ENCODE measurements at places on chromosomes 3 and 15. TPM values are rescaled to one million over a fixed set of nuclear protein-coding genes. Genes with fewer than 3 reads are reported as not detected.

DNA sequence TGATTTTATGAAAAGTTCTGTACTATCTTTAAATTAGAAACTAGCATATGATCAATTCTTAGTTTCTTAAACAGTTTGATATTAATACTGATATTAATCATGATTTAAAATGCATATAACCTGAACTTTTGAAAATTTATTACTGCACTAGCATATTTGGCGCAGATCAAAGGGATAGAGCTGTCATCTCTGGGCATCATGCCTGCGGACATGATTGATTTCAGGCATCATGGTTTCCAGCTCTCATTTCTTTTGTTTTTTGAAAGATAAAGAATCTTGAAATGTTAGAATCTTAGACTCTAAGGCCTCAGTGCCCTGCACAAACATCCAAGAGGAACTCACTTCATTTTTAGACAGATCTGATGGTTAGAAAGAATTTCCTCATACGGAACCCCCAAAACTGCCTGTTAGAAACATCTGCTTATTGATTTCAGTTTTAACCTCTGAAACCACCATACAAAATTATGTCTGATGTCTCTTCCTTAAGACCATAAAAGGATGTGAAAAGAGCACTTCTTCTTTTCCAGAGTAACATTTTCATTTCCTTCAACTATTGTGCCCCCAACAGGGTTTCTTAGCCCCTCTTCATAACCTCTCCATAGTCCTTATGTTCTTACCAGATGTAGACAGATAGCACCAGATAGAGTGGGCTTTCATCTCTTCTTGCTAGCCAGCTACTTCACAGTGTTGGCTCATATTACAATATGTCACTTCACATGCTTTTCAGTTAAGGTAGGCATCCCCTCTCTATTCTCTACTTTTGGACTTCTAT lies 110.8 kb downstream of the BBX start:
- no peak for DNase-seq

DNA sequence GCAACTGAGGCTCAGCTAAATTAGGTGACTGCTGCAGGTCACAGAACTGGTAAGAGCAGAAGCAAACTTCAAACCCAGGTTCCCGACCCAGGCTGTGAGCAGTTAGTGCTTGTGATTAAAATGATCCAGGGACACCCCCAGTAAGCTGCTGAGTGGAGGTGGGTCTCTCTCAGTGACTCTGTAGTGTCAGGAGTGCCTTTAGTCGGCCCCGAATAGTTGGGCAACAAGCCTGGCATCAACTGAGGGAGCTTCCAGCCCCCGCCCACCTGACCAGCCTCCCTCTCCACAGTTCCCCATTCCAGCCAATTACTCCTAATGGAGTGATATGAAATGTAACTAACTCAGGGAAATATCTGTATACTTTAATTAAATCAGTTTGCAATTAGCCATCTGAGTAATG lies 168.0 kb upstream of the SMAD3 start:
- no peak for DNase-seq

GRCh38 chr3:74614107-74614967 lies at the start of gene CNTN3:
Gene CNTN3 (minus strand): TSS chr3:74614659. CDS start chr3:74521112, 93,547 bp downstream.
- DNase-seq: no peak

GRCh38 chr3:70889162-70890019 lies 577.0 kb upstream of the MDFIC2 start:
- no peak for DNase-seq

DNA sequence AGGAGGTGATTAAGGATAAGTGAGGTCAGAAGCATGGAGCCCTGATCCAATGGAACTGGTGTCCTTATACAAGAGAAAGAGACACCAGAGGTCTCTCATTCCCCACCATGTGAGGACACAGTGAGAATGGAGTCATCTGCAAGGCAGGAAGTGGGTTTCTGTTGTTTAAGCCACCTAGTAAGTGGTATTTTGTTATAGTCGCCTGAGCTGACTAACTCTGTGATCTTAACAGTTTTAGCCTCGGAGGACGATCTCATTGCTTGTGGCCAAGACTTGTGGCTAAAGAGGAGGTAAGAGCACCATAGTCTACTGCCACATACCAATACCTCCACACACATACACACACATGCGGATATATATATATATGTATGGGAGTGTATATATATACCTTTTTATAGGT lies 73.8 kb downstream of the MCTP2 start:
- DNase-seq: no peak

GRCh38 chr3:64763980-64764379 lies 76.2 kb upstream of the ADAMTS9 start:
- DNase-seq: peak; percentile 18

- no peak for DNase-seq
Measured at GRCh38 chr3:46194868-46195553, 13.1 kb downstream of the CCR1 start.

DNA sequence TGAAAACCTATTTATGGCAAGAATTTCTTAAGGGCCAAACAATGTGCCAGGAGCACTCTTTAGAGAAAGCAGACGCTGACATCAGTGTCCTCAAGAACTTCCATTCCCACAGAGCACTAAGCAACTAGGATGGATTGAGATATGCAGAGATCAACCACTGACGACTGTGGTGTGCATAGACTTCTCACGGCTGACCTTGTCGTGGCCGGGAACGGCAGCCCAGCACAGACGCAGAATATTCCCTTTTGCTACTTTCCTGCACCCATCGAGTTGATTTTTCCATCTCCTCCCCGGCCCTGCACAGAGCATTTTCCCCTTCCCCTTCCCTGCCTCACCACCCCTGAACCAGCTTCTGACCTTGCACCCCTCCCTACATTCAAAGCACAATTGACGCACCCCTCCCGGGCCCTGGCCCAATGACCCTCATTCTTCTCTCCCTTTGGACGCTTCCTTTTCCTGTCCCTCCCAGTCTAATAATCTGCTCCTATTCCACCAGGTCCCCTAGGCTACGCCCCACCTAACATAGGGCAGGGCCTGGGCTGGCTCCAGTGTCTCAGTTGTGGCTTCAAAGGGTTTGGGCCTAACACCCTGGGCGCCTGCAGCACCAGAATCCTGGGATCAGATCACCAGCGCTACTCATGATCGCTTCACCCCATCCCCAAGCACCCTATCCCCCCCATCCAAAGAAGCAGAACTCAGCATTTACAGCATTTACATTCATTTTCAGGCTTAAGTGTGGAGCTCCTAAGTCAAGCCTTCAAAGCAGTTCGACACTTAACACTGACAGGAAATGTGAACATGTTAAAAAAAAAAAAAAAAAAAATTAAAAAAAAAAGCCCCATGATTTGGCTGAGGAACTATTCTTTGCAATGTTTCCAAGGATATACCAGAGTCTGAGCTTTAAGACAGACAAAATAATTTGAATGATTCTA lies 151.2 kb downstream of the FOXP1 start:
- peak; percentile 36 for DNase-seq

GRCh38 chr3:27278383-27279055 lies 90.7 kb downstream of the NEK10 start:
- no peak for DNase-seq

Gene TTC21A
- 1.5 TPM for total RNA-seq

DNA sequence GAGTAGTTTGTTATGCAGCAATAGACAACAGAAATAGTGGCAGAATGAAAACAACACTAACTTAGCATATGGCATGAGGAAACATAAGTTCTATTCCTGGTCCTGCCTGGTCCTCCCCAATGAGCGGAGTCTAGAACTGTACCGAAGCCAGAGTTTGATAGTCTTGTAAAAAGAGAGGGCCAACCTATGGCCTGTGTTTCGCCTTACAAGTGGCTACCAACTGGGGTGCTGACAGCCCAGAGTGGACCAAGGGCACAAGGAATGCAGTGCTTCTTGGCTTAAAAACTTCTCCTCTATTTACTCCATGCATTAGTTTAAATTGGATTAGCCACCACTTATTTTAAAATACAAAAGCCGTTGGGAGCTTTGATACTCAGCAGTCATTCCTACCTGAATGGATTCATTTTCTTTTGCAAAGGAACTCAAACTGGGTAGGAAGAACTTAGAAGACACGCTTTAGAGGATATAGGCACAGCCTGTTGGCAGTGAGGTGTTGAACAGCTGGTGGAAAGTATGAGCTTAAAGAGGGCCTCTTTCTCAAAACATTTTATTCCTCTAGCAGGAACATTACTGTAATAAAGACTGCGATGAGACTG lies 302.9 kb downstream of the PLCL2 start:
- no peak for DNase-seq

DNA sequence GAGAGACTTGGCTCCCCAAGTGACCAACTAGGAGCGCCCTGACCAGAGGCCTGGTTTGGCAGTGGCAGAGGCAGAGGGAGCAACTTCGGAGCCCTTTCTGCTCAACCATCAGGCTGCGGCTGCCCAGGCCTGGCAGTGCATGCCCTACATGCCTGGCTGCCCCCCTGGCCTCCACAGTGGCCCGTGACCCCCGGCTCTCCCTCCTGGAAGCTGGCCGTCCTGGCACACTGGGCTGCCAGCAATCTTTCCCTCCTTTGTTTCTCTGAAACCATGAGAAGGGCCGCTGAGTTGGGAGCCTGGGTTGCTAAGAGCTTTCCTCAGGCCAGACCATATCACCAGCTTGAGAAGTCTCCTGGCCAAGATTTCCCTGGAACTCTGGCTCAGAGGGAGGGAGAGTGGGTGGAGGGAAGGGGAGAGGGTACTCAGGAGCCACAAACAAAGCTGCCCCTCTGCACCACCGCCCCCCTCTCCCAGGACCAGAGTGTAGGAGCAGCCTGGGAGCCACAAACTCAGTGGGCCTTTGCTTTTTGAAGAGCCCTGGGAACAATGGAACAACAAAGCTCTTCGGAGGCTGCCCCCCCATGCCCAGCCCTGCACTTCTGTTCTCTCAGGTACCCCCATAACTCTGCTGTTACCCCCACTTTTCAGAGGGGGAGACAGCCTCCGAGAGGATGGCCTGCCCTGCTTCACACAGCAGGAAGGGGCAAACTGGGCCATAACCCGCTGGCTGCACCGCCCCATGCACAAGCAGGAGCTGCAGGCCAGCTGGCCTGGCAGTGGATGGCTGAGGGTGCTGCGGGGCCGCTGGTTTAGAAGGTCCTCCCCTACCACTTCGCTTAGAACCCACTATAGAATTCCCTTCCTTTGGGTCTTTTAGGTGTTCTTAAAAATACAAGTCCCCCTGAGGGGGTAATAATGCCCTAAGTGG lies 11.3 kb downstream of the CORO2B start:
- no peak for DNase-seq

- DNase-seq: no peak
Measured at GRCh38 chr3:53089511-53089910, 40.7 kb downstream of the RFT1 start.

Gene RHCG
- not detected for total RNA-seq

GRCh38 chr3:4980229-4981203 lies 1.3 kb downstream of the BHLHE40 start:
- DNase-seq: peak; percentile 94

- no peak for DNase-seq
Measured at GRCh38 chr3:110773413-110773954, 298.1 kb upstream of the NECTIN3 start.

DNA sequence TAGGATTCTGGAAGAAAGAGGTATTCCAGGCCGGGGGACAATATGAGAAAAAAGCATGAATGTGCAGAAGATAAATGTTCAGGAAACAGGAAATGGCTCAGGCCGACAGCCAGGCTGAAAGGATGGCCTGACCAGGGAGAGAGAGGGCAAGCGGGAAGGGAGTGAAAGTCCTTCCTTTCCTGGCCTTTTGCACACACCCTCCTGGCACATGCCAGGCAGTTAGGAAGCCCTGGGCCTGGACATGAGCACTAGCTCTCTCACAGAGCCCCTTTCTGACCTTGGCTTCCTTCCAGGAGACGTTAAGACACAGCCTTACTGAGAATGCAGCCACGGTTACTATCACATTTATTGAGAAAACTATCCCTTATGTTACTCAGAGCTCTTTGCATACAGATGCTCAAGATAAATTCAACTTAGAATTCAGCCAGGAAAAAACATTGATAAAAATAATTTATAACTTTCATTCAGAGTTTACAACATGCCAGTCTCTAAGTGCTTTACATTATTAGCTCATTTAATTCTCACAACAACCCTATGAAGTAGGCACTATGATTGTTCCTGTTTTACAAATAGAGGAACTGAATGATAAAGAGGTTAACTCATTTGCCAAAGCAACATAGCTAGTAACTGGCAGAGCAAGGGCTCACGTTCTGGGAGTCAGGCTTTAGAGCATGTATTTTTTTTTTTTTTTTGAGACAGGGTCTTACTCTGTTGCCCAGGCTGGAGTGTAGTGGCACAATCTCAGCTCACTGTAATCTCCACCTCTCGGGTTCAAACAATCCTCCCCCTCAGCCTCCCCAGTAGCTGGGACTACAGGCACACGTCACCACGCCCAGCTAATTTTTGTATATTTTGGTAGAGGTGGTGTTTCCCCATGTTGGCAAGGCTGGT lies 39.4 kb upstream of the SMAD3 start:
- peak; percentile 65 for DNase-seq

Gene MAP6D1
- total RNA-seq: 3.0 TPM

DNA sequence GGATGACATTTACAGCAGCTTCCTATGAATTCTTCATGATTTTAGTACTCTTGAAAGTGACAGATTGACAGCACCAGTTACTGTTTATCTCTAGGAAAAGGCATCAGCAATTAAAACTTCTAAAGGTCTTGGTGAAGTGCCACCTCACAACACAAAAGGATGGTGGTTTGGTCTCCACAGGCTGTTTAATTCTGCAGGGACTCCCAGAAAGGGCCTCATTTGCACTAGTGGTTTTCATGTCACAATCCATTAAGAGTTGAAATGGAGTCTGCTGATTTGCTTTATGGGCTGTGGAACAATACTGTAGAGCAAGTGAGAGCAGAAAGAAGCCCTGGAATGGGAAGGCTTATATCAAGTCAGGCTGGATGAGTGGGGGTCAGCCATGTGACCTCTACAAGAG lies 225.3 kb upstream of the KCNMB2 start:
- DNase-seq: no peak

DNA sequence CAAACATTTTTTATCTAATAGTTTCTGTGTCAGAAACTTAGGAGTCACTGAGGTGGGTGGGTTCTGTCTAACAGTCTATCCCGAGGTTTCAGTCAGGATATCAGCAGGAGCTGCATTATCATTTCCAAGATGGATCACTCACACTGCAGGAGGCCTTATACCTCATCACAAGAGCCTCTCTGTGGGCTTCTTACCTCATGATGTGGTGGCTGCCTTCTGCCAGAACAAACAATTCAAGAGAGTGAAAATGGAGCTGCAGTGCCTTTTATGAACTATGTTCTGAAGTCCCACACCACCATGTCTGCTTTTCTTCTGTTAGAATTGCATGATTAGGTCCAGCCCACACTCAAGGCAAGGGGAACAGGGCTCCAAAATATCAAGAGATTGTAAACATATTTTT lies 27.9 kb downstream of the RFX7 start:
- no peak for DNase-seq

GRCh38 chr15:61057376-61057775 lies 171.7 kb downstream of the RORA start:
- no peak for DNase-seq

Gene ANKUB1
- not detected for total RNA-seq

- DNase-seq: no peak
Measured at GRCh38 chr3:116112696-116113095, 332.6 kb downstream of the LSAMP start.

- DNase-seq: no peak
Measured at GRCh38 chr3:48552111-48552951, 4.3 kb downstream of the PFKFB4 start.

Gene SLC49A4
- total RNA-seq: 15.3 TPM

- DNase-seq: peak; percentile 61
Measured at GRCh38 chr3:38655708-38656300, 6.3 kb upstream of the SCN5A start.

Gene CPLX3
- not detected for total RNA-seq
